Cortex of kidney (tissue), 1 donor: ENCODE measurements at places on chromosomes 3 and 15.

GRCh38 chr15:51765751-51766150, 14.4 kb downstream of the TMOD2 start:
- DNase-seq: no peak

DNA sequence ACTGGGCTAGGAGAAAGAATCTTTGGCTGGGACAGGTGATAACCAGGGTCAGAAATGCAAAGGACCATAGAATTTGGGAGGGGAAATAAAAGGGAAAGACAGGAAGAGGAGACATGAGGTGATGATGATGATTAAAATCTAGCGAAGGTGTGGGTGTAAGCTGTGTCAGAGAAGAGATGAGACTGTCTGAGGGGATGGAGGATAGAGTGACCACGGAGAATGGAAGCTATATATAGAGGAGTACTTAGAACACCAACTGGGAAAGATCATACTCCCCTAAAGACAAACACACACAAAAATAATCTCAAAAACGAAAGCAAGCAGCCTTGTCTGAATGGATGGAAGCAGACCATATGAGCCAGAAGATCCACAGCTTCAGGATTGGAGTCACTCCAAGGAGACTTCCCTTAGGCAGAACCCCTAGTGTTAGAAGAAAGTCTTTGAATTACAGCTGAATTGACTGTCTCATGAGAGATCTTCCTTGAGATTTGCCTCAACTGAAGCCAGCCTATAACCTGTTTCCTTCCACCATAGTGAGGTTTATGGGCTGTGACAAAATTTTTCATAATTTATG, 115.2 kb upstream of the DAZL start:
- DNase-seq: no peak

DNA sequence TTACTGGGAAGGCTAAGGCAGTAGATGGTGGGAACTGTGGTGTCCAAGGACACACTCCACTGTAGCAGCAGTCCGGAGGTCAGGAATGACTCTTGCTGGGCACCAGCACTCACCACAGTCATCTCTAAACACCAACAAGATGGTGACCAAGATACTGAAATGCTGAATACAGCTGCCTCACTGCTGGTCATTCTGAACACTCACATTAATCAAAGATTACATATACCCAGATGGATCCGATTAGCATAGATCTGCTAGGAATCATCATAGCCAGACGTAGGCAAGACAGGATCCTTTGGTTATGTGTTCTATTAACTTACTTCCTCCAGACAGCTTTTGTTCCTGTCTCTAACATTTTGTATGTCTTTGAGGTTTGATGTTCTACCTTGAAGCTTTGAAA, 134.9 kb upstream of the BFSP2 start:
- no peak for DNase-seq

DNA sequence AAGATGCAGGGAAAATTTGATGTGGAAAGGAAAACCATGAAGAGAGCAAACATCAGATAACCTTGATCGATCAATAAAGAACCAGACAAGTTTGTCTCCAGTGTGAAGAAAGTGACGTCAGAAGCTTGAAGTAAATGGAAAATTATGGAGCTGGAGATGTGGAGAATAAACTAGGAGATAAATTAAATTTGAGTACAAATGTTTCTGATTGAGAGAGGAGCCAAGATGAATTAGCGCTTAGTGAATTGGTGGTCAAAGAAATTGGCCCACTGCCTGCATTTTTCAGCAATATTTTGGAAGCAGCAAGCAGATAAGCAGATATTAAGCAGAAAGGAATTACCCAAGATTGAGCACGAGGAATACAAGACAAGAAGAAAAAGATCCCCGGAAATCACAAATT, 567.3 kb upstream of the ZNF385D start:
- no peak for DNase-seq

DNA sequence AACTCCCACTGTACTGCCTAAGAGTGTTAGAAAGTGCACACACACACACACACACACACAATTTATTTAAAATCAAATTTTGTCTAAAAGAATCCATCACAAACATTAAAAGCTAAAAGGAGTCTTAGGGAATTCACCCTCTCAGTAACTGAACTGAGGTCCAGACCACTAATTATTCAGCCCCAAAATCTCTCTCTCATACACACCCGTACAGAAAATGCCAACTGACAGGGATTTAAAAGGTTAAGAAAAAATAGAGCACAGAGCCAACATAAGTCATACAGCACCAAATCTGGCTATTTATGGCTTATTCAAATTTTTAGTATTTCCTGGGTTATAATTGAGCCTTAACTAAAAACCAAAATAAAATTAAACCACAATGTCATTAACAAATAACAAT, 20.7 kb downstream of the GBE1 start:
- DNase-seq: no peak

DNA sequence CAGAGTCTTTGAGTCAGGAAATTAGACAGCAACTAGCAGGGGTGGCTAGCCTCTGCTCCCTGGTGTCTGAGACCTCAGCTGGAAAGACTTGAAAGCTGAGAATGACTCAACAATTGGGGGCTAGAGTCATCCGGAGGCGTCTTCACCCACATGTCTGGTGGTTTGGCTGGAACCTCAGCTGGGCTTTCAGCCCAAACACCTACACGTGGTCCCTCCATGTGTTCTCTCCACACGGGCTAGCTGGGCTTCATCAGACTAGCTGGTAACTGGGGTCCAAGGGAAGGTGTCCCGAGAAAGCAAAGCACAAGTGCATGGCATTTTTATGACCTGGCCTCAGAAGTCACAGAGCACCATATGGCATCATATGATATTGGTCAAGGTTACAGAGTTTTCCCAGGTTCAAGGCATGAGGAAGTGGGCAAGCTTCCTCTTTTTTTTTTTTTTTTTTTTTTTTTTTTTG, 19.9 kb upstream of the ABHD2 start:
- DNase-seq: no peak

DNA sequence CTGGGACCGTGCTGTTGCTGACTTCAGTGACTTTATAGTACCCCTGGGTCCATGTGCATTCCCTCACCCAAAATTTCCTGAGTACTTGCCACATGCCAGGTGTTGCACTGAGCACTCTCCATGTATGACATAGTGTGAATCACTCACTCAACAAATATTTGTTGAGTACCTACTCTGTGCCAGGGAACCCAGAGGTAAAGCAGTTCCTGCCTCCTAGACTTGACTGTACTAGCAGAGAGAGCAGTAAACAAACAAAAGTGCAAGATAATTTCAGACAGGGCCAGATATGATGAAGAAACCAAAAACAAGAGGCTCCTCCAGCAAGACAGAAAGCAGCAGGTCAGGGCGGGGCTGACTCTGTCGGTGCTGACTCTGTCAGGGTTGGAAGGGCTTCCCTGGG, 12.2 kb downstream of the TGM4 start:
- DNase-seq: no peak

- DNase-seq: no peak
Measured at GRCh38 chr3:40079847-40080240, 229.7 kb upstream of the EIF1B start.

DNA sequence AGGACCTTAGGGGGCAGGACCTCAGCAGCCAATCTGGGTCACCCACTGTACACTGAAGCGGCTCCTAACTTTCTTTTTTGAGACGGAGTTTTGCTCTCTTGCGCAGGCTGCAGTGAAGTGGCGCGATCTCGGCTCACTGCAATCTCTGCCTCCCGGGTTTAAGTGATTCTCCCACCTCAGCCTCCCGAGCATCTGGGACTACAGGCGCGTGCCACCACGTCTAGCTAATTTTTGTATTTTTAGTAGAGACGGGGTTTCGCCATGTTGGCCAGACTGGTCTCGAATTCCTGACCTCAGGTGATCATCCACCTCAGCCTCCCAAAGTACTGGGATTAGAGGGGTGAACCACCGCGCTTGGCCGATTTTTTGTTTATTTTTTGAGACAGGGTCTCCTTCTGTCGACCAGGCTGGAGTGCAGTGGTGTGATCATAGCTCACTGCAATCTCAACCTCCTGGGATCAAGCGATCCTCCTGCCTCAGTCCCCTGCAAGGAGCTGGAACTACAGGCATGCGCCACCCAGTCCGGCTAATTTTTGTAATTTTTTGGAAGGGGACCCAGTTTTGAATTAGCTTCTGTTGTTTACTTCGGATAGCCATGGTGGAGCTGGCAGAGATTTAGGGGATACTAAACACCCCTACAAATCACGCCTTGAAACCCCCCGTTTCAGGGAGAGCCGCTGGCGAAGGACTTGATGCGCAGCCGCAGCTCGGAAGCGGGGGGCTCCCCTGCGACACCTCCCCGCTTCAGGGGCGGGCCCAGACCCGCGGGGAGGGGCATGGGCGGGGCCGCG, 1.5 kb upstream of the CLK3 start:
- DNase-seq: no peak

GRCh38 chr3:94996743-94997142, 933.9 kb downstream of the NSUN3 start:
- no peak for DNase-seq

DNA sequence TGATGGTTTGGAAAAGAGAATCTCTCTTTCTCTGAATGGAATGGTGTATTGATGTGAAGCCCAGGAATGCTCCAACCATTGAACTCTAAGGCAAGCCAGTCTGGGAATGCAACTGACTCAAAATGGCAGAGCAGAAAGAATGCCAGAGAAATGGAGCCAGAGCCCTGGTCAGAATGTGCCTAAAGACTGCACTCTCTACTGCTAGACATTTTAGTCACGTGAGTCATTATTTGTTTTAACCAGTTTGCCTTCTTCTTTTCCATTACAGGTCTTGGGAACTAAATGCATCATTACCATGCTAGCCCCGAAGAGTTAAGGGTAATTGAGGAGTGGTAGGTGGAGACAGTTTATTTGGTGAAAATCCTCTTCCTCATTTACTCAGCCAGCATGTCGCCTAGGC, 67.3 kb upstream of the TRIM42 start:
- no peak for DNase-seq

GRCh38 chr3:37397396-37397795, 223.0 kb upstream of the LRRFIP2 start:
- no peak for DNase-seq

- no peak for DNase-seq
Measured at GRCh38 chr3:15948388-15948787, 150.6 kb upstream of the ANKRD28 start.

DNA sequence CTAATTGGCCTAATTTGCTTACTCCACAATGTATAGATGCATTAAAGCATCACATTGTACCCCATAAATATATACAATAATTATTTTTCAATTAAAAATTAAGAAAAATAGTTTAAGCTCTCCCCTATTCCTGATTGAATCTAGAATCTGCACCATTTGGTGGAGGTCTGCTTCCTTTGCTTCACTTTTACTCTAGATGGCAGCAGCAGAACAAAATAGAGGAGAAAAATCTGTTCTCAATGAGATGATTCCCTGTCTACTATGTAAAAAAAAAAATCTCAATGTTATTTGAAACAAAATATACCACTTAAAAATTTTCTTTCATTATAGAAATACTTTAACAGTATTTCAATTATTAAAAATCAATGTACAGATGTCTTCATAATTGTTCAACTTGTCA, 109.6 kb upstream of the FXR1 start:
- DNase-seq: no peak

DNA sequence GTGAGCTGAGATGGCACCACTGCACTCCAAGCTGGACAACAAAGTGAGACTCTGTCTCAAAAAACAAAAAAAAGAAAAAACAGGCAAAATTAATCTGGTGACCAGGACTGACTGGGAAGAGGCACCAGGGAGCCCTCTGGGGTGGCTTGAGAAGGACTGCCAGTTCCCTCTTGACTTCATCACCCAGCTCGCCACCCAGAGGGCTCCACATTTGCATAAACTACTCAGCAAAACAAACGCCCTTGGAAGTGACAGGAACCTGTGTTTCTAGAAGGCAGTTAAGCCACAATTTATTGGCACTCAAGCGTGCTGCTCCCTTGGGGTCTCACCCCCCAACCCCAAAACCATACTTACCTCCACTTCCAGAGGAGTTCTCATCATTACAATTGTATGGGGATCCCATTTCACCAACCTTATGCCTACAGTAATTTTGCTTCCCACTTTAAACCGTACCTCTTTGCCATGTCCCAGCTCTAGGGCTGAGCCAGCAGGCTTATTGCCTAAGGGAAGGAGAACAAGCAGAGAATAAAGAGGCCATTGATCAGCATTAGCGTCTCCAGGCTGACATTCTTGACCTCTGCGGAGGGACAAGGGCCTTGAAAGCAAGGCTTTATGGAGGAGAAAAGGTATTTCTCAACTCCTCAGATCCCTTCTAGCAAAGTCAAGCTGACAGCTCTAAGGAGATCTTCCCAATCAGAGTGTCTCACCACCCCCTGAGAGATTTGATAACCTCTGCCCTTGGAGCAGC, 357.4 kb downstream of the SHQ1 start:
- DNase-seq: no peak

GRCh38 chr3:4834403-4834866, 144.8 kb upstream of the BHLHE40 start:
- DNase-seq: no peak

GRCh38 chr3:38039101-38039898, at the start of gene DLEC1:
Gene DLEC1, plus strand, starts transcription at chr3:38039208. Its CDS starts 18 bp downstream, at chr3:38039226.
- no peak for DNase-seq

DNA sequence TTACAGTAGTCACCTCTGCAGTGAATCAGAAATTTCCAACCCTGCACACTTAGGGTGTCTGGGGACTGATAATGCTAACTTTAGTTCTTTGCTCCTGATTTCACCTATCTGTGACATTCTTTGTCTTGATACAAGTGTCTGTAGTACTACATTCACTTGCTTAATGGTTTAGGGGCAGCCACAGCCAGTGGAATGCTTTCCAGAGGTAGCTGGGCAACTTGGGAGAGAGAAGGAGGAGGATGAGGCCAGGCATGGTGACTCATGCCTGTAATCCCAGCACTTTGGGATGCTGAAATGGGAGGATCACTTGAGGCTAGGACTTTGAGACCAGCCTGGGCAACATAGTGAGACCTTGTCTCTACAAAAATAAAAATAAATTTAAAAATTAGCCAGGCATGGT, 8.5 kb downstream of the BAHD1 start:
- DNase-seq: no peak

DNA sequence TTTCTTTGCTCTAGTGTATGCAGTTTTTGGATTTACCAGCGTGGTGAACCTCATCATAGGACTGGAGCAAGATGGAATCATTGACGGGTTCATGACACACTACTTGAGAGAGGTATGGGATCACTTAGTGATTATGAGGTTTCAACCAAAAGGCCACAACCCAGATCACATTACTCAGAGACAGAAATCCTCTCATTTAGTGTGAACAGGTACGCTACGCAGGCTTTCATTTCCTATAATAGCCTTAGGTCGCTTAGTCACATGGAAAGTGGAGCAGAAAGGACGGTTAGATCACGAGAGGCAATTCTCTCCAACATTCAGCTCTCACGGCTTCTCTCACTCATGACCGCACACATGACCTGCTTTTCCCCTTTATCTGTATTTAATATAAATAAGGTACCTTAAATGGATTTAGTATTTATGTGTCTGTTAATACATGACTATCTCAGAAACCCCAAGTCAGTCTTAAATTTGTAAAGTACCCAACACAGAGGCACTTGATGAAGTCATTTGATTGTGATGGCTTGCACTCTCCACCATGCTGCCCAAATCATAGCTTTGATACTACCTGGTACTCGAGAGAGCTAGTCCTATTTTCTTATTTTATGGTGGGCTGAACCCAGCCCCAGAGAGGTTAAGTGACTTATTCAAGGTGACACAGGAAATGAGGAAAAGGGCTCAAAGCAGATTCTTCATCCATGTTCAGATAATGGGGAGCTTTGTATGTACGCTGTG, 8.6 kb downstream of the TM6SF1 start:
- no peak for DNase-seq

GRCh38 chr3:10442151-10442795, 63.1 kb downstream of the ATP2B2 start:
- DNase-seq: no peak
